OCI-M1 (cell line): ENCODE measurements at places on chromosomes 2 and 18.

- no peak for DNase-seq
Observed at GRCh38 chr2:44515416-44515815, 153.7 kb downstream of the CAMKMT start.

GRCh38 chr2:98172951-98173350, 86.0 kb downstream of the VWA3B start:
- DNase-seq, result no peak

- DNase-seq, result peak; percentile 83
Observed at GRCh38 chr2:60880643-60881046, 729 bp upstream of the REL start.

DNA sequence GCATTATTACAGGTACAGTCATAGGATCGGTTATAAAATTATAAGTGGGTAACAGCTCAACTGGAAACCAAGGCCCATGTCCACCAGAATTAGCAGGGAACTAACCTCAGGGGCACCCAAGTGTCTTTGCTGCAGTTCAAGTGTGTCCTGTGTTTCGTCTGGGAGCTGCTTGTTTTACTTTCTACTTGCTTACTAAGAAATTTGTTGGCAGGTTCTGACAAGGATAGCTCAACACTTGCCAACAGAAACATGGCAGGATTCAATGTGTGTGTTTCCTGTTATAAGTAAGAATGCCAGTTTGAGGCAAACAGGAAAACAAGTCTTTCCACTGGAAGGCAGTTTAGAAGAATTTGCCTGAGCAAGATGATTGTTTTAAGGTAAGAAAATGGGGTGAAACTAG, 104.5 kb downstream of the EPHA4 start:
- DNase-seq, result no peak

DNA sequence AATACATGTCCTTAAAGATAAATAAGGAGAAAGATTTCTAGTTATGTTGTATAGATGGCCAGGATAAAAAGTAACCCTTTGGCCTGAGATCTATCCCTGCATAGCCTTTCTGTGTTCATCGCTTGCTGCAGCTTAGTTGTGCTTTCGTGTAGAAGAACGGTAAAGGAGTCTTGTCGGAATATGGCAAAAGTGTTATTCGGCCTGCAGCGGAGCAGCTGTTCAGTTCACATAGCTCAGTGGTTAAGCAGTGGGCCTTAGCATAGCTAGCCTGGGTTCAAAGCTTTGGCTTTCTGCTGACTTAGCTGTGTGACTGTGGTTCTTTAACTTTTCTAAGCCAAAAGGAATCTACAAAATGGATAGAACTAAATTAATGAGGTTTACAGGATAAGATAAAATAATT, 55.4 kb downstream of the MALT1 start:
- DNase-seq, result no peak

DNA sequence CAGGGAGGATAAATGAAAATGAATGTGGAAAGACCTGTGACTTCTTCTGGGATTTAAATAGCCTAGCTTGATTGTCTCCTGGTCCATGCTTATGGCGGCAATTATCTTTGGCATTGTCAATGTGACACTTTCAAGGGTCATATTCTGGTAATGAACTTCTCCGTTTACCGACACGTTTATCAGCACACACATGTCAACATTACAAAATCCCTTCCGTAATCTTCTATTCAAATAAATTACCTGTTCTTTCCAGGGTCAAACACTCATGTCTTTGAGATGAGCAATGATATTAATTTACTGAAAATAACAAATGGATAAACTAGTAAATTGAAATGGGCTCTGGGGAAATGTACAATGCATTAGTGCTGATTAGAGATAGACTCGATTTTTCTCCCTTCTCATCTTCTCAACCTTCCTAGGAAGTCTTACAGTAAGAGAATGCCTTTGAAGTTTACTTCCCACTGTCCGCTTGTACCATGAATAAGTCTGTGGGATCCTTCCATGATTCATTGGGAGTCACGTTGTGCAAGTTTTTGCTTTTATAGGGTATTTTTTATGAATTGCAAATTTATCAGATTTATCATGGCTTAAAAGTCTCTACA, 646.3 kb upstream of the LRATD1 start:
- no peak for DNase-seq

DNA sequence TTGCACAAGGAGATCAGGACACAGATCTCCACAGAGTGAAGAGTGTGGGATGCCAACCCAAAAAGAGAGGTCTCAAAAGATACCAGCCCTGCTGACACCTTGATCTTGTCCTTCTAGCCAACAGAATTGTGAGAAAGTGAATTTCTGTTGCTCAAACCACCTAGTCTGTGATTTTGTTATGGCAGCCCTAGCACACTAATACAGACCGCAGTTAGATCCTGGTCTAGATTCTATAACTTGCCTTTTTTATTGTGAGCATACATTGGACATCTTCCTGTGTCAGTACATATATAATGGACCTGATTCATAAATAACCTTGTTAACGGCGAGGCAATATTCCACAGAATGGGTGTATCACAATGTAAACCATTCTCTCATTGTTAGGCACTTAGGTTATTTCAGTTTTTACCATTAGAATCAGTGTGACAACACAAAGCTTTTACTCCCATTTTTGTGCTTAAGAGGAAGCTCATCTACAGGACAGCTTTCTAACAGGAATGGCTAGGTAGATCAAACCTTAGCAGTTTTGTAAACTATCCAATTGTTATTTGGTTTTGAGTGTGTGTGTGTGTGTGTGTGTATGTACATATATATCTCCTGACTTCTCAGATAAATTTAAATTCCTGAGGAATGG, 89.0 kb downstream of the ACSL3 start:
- DNase-seq, result no peak

GRCh38 chr2:98088261-98088660, 1.3 kb downstream of the VWA3B start:
- DNase-seq, result no peak
